Esophagus muscularis mucosa (tissue), 4 donors: ENCODE measurements at places on chromosomes 3 and 15. TPM values are rescaled to one million over a fixed set of nuclear protein-coding genes. Genes with fewer than 3 reads are reported as not detected.

MED12L gene
- total RNA-seq = 0.19 TPM

- DNase-seq = no peak
Measured at GRCh38 chr3:105360003-105360402, 6.7 kb upstream of the ALCAM start.

TRAT1 gene
- total RNA-seq = not detected

DNA sequence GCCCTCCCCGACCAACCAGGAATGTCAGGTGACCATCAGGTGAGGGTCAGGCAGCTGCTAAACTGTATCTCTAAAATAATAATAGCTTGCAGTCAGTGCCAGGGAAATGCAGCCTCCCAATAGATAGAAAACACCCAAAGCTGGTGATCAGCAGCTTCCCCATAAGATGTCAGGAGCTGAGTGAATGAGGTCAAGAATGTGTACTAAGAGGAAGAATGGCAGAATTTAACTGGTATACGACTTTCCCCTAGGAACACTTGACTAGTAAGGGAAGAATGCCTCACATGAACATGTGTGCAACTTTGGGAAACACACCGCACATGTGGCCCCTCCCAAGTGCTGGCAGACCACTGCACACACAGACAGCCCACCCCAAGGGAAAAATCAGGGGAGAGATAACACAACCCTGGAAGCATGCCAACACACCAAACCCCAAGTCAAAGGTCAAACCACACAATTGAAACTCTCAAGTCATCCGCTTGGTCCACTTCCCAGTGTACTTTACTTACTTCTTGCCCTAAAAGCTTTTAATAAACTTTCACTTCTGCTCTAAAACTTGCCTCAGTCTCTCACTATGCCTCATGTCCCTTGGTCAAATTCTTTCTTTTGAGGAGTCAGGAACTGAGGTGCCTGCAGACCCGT is 806.5 kb downstream of the OTOL1 start:
- DNase-seq = no peak
